ENCODE measurements at places on chromosomes 5 and 9.

DNA sequence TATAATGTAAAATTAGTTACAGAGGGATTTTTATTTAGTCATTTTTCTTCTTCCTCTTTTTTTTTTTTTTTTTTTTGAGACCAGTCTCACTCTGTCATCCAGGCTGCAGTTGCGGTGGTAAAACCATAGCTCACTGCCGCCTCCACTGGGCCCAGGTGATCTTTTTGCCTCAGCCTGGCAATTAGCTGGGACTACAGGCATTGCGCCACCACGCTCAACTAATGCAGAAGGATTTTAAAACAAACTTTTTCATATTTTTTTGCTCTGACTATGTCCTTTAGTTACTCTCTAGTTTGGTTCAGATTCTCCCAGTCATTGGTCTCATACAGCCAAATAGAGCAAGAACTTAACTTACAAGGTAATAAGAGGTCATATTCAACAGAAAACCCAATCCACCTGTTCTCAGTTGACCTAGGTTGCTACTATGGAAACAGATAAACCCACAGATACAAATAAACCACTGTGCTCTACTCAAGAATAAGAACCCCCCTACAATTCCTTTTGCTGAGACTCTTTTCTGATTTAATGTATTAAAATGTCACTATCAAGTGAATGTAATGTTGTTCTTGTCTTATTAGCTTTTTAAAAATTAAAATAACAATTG lies 50.1 kb upstream of the TTC39B start:
- no peak for DNase-seq

- no peak for DNase-seq
These were observed 120.8 kb downstream of the GALNT10 start for GRCh38 chr5:154311362-154311761.

- no peak for DNase-seq
These were observed 94.6 kb upstream of the DMRT1 start for GRCh38 chr9:746661-747434.

DNA sequence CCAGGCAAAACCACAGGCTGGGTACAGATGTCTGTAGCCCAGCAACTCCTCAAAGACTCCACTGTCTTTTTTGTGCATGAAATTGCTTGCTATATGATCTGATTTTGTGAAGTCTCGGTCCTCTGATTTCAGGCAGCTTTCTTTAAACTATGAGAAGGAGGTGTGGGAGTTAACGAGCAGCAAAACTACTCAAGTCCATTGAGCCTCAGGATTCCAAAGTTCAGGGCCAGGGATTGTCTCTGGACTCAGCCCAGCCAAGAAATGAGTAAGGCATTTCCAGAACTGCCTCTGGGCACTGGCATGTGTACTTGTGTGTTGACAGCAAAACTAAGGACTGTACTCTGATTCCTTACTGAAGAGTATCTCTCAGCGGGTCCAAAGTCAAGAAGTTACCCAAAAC lies 53.4 kb upstream of the GLIS3 start:
- DNase-seq = no peak

GRCh38 chr9:123421186-123421585 lies 65.2 kb downstream of the CRB2 start:
- no peak for DNase-seq

DNA sequence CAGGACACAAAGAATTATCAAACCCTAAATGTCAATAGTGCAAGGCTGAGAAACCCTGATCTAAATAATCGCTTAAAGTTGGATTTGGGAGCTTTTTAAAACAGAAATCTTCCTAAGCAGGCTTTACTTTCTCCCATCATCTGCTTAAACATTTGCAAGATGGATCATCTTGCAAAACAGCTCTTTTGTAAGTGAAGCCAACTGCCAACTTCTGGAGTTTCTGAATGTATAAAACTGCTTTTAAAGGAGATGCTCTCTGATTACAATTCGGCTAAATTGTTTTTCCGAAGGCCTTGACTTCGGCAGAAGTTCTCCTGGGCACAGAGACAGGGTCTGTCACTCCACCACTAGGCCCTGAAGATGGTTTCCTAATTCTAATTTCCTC lies 1.3 kb downstream of the PTPN3 start:
- DNase-seq = no peak

- peak; percentile 30 for DNase-seq
These were observed 228.2 kb upstream of the TYRP1 start for GRCh38 chr9:12464910-12465512.

- DNase-seq = no peak
These were observed 126.1 kb downstream of the TMEM161B start for GRCh38 chr5:88142636-88142885.

DNA sequence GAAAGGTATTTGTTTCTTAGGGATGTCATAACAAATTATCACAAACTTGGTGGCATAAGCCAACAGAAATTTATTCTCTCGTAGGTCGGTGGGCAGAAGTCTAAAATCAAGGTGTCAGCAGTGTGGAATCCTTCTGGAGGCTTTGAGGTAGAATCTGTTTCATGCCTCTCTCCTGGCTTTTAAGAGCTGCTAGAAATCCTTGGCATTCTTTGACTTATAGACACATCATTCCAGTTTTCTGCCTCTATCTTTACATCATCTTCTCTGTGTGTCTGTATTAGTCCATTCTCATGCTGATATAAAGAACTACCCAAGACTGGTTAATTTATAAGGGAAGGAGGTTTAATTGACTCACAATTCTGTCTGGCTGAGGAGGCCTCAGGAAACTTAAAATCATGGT lies 488.1 kb upstream of the PAPPA start:
- DNase-seq = no peak

DNA sequence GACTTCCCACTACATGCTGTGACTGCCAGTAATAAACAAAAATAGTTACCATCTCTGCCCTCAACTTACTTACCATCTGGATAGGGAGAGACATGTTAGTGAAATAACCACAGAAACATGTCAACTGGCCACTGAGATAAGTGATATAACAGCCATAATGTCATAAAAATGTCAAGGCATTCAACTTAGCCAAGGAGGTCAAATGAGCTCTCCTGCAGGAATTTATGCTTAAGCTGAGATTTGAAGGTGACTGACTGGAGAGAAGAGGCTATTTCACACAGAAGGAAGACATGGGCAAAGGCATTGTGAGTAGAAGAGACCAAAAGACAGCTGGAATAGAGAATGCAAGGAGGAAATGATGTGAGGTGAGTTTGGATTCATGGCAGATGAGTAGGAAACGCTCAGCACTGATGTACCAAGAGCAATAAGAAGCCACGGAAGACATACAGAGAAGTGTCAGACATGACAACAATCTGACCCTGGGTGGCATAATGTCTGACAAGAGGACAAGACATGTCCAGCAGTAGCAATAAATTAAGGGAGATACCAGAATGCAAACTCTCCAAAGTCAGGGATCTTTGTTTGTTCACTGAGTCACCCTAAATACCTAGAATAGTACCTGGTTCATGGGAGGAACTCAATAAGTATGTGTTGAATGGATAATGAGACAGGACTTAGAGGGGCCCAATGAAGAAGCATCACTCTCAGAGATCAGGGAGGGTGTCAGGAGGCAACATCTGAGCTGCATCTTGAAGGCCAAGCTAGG lies 318.8 kb downstream of the ACTL7B start:
- no peak for DNase-seq

- no peak for DNase-seq
These were observed 360 bp downstream of the KLF4 start for GRCh38 chr9:107489144-107489673.

GRCh38 chr5:171757853-171758535 lies 27.6 kb upstream of the SMIM23 start:
- DNase-seq = peak; percentile 22

GRCh38 chr5:173733021-173733420 lies 116.6 kb upstream of the BOD1 start:
- DNase-seq = no peak

GRCh38 chr5:54601411-54602230 lies 84.1 kb downstream of the SNX18 start:
- DNase-seq = no peak

- no peak for DNase-seq
These were observed 842.9 kb upstream of the SEMA6A start for GRCh38 chr5:117417501-117417900.

DNA sequence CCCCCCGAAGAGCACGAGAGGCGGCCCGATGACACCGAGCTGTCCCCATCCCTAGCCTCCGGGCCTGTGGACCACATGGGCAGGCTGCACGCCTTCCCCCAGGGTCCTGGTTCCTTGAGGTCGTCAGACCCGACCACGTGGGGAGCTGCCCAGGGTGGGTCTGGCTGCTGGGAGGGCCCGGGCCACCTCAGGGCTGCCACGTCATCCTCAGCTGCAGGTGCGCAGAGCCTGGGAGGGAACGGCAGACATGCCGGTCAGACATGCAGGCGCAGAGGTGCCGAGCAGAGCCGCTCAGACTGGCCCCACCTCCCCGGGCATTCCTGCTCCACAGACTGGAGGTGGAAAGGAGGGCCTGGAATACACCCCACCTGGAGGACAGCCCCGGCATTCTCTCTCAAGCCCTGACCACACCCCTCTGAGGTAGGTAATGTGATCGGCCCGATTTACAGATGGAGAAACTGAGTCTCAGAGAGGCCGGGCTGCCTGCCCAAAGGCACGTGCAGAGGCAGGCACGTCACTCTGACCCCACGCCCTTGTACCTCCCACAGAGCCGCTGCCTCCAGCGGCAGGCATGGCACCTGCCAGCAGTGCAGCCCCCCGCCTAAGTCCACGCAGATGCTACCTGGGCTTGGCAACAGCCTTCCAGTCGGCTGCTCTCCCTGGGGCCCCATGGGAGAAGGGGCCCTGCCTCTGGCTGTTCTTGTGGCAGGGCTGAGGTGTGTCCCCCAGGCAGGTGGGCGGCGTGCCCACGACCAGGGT lies 649 bp downstream of the CCDC187 start:
- no peak for DNase-seq

DNA sequence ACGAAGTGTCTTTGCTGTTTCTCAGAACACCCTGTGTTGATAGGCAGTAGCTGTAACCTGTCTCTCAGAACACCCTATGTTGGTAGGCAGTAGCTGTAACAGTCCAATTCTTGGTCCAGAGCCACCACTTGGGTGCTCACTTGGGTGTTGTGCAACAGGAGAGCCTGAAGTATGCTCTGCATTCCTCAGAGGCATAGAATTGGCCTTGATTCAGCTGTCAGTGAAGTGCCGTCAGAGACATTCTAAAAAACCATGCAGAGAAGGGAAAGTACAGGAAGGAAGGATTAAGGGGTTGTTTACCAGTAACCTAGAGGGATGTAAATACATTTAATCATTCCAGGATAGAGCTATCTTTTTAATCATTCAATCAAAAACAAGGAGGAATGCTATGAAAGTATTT lies 231.2 kb downstream of the ARRDC3 start:
- peak; percentile 42 for DNase-seq

DNA sequence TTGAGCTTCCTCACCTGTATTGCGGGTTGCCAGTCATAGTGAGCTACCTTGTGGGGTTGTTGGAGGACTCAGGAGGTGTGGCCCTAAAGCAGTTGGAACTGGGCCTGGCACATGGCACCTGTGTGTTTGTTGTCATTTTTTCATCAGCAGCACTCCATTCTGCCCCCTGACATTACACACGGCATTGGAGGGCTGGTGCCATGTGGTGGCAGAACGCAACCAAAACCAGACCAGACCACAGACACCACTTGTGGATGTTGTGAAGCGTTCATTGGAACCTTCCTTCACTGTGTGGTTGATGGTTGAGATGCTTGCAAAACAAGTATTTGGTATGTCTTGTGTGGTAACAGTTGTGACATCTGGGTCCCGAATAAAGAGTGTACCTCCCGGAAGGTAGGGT lies 113.2 kb upstream of the ERCC6L2 start:
- no peak for DNase-seq

Measured in NCI-H460 (cell line).